ENCODE measurements at places on chromosomes 1 and 21.

- no peak for DNase-seq
Measured at GRCh38 chr1:106880226-106880625, 176.2 kb upstream of the PRMT6 start.

DNA sequence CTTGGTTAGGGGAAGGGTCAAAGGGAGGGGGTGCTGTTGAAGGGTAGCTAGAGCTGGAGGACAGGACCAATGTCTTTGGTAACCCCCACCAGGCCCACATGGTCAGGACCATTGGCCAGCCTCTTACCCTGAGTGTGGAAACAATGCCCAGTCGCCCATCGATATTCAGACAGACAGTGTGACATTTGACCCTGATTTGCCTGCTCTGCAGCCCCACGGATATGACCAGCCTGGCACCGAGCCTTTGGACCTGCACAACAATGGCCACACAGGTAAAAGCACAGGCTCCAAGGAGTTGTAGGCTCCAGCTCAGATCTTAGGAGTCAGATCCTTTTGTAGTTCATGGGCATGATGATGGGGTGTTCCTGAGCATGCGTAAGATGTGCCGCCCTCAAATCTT is 3.8 kb downstream of the CA14 start:
- DNase-seq = no peak

GRCh38 chr1:238779716-238780115 is 606.7 kb upstream of the CHRM3 start:
- no peak for DNase-seq

DNA sequence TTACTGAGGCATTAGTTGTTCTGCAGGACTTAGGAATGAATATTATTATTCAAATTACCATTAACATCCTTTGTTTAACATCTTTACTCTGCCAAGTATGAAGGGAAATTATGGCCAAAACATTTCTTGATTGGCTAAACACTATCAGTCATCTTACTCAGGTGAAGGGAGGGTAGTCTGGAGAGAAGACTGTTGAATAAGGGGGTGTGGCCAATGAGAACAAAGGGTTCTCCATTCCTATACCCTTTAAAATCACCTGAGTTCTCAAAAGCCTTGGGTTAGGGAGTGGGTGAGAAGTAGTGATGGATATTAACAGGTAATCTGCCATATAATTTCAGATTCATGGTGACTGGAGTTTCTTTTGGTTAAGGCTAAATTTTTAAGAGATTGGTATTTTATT is 19.3 kb downstream of the CRYZL1 start:
- DNase-seq = no peak

DNA sequence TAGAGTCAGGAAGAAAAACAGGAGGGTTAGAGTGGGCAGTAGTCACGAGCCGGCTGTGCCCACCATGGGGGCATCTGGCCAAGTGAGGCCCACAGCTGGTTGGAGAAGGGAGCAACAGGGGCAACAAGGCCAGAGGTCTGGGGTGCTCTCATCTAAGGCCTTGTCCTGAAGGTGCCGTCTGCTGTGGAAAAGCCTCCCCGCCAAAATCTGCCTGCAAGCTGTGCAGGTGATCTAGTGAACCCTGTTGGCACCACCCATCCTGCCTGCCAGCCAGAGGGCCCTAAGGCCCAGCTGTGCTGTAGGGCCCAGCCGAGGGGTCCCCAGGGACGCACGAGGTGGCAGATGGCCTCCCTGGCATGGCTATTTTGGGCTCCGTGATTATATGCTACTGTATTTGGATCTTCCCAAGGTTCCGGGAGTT is 51.3 kb downstream of the LGR6 start:
- DNase-seq = no peak

DNA sequence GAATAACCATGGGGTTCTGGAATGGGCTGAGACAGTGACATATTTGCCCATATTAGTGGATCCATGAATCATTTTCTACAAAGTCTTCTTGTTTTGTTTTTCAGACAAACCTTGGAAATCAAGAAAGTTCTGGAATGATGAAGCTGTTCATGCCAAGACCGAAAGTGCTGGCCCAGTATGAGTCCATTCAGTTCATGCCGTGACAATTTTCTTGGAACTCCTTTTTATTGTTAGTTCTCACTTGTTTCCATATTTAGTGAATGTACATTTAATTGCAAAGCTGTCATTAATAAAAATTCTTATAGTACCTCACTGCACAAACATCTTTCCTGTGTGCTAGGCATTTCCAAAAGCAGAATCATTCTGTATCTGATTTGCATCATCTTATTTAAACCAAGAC is 100.6 kb upstream of the KCNJ15 start:
- no peak for DNase-seq

DNA sequence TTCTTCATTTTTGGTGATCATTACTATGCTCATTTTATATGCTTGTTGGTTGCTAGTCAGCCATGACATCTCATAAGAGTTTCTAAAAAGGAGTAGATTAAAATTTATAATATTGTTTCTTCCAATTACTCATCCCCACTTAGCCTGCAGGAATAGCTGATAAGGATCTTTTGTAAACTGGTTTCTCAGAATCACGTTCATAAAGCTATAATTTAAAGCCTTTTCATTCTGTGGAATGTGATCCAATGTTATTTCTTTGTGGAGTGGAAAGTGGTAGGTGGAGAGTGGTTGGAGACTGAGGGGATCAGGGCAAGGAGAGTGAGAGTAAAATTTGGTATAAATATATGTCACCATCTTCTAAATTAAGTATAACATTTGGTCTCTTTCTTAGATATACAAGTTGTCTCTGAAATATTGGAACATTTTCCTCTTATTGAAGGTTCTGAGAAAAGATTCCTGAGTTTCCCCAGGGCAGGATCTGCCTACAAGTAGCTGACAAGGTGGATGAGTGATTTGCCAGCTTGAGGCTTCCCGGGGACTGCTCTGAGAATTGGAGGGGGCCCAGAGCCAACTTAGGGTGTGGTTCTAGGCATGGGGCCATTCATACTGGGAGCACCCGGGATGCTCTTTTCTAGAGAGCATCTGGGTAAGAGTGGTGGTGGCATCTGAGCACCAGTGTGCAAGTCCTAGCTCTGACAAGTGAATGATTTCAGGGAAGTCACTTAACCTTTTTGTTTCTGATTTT is 116.4 kb downstream of the TBX19 start:
- no peak for DNase-seq

- no peak for DNase-seq
Measured at GRCh38 chr1:10338611-10339010, 60.3 kb upstream of the PGD start.

- DNase-seq = no peak
Measured at GRCh38 chr1:207071426-207071825, 17.2 kb upstream of the C4BPB start.

DNA sequence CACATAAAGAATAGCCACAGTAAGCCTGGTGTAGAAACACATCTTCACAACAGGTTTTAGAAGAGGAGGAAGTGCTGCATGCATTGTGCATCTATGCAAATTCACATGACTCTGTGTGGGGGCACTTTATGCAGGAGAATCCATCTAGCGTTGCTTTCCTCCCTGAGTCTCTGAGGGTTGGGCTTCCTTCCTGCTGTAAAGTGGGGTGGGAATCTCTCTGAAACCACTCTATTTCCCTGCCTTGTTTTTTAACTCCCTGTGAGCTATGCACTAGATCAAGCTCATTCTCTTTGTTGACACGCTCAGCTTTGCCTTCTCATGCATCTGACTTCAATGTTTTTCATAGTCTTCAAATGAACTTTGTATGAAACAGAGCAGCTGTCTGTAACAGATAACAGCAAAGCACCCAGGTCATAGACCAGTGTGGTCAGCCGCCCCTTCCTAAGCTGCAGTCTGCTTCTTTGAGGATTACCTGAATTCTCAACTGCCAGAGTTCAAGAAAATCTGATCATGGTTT is 102.7 kb upstream of the DPH5 start:
- no peak for DNase-seq

GRCh38 chr1:192485692-192486436 is 89.7 kb upstream of the RGS1 start:
- DNase-seq = no peak

DNA sequence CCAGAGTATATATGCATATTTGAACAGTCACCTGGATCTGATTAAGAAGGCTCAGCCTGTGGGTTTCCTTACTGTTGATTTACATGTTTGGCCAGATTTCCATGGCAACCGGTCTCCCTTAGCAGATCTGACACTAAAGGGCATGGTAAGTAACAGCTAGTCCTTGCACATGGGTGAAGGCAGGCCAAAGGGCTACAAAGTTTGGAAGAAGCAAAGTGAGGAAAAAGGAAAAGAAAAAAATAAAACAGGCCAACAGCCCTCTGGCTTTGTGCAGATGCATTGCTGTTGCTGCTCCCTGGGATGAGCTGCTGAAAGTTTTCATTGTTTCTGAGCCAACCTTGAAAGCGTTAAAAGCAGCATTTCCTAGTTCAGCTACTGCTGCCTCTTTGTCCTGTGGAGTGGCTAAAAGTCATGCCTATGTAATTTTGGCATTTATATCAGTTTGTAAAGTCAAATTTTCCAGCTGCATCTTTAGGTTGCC is 176.5 kb upstream of the HOOK1 start:
- DNase-seq = no peak

- DNase-seq = no peak
Measured at GRCh38 chr21:26847002-26847401, 1.8 kb upstream of the ADAMTS1 start.

Data from activated T-helper 1 cell treated with Interleukin-2 at 50 U/mL for 16 hours (primary cell).